Neural crest cell (in vitro differentiated cells): ENCODE measurements at places on chromosomes 11 and 22. TPM values are rescaled to one million over a fixed set of nuclear protein-coding genes. Genes with fewer than 3 reads are reported as not detected.

GRCh38 chr11:123690485-123690884, 36.1 kb upstream of the SCN3B start:
- no peak overlapping the region for H3K4me3 ChIP-seq
- no peaks in the 10 kb centered on the region for H3K36me3 ChIP-seq
- H3K27me3 ChIP-seq = peaks cover 33% of the 10 kb centered on the region
- DNase-seq = no peak
- no peak overlapping the region for H3K27ac ChIP-seq

- no peak overlapping the region for H3K27ac ChIP-seq
- no peak overlapping the region for H3K4me3 ChIP-seq
- H3K27me3 ChIP-seq = peaks cover 8% of the 10 kb centered on the region
- no peaks in the 10 kb centered on the region for H3K36me3 ChIP-seq
- no peak for DNase-seq
- peaks cover 32% of the 10 kb centered on the region for H3K4me1 ChIP-seq
Observed at GRCh38 chr11:111531136-111531535, 9.4 kb upstream of the LAYN start.

DNA sequence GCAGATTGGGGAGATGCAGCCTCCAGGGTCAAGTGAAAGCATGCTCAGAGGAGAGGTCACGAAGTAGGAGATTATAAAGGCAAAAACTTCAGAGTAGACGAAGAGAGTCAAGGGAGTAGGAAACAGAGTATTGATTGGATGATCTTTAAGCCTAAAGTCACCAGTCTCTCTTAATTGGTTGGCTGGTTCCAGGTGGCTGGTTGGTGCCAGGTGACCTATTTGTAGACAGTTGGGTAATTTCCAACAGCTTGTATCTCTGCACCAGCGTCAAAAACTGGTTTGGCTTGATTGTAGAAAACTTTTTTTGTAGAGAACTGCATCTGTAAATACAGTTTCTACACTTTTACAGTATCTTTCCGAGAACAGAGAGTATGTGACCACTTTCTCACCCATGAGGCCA, 75.7 kb upstream of the CCDC90B start:
- DNase-seq = no peak
- H3K27me3 ChIP-seq = no peaks in the 10 kb centered on the region
- H3K4me3 ChIP-seq = no peak overlapping the region
- peaks cover 8% of the 10 kb centered on the region for H3K36me3 ChIP-seq

DNA sequence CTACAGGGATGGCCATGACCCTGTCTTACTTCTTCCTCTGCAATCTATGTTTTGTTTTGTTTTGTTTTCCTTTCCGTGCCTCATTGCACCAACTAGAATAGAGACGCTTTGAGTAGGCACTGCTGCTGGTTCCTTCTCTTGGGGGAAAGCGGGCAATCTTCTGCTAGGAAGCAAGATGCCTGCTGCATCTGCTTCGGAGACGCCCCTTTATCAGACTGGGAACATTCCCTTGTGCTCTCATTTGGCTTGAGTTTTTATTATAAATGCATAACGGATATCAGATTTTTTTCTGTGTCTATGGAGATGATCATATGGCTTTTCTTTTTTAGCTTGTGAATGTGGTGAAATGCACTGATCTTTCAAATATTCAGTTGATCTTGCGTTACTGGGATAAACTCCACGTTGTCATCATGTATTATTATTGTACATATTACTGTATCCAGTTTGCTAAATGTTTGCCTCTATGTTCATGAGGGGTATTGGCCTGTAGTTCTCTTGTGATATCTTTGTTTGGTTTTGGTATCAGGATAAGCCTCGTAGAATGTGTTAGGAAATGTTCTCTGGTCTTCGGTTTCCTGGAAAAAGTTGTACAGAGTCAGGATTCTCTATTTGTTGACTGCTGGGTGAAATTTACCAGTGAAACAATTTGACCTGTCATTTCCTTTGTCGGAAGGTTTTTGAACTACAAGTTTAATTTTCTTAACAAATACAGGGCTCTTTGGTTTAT, 23.4 kb upstream of the KRTAP5-6 start:
- H3K4me1 ChIP-seq = peaks cover 10% of the 10 kb centered on the region
- H3K36me3 ChIP-seq = no peaks in the 10 kb centered on the region
- H3K27me3 ChIP-seq = peaks cover 38% of the 10 kb centered on the region
- H3K4me3 ChIP-seq = no peak overlapping the region
- no peak overlapping the region for H3K27ac ChIP-seq

DNA sequence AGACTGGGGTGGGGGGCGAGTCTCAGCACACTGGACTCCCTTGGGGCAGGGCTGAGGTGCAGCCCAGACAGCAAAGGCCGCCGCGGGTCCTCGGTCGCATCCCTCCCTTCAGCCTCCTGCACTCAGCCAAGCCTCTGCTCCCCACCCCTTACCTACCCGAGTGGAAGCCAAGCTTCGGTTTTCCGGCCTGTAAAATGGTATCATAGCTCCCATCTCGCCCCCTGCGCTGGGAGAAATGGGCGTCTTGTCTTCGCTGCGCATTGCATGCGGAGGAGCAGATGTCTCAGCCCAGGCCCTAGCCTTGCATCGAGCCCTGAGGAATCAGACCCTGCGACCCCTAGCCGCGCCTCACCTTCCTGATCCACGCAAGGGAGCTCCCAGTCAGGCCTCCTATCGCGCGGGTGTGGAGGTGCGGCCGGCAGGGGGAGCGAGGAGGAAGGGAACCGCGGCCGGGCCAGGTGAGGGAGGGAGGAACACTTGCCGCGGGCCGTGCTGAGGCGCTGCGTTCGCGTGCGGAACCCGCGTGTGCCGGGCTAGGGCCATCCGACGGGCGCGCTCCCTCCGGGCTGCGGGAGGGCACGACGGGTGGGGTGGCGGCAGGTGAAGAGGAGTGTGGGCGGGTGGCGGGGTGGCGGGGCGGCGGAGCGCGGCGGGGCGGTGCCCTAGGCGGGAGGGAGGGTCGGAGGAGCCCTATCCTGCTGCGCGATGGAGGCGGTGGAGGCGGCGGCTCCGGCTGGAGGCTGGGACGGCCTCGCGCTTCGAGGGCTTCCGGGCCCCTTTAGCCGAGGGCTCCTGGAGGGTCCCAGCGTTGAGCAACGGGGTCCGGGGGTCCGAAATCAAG, 4.1 kb upstream of the TBX1 start:
- H3K27ac ChIP-seq = no peak overlapping the region
- H3K4me1 ChIP-seq = peaks cover 11% of the 10 kb centered on the region
- H3K36me3 ChIP-seq = no peaks in the 10 kb centered on the region
- DNase-seq = no peak

DNA sequence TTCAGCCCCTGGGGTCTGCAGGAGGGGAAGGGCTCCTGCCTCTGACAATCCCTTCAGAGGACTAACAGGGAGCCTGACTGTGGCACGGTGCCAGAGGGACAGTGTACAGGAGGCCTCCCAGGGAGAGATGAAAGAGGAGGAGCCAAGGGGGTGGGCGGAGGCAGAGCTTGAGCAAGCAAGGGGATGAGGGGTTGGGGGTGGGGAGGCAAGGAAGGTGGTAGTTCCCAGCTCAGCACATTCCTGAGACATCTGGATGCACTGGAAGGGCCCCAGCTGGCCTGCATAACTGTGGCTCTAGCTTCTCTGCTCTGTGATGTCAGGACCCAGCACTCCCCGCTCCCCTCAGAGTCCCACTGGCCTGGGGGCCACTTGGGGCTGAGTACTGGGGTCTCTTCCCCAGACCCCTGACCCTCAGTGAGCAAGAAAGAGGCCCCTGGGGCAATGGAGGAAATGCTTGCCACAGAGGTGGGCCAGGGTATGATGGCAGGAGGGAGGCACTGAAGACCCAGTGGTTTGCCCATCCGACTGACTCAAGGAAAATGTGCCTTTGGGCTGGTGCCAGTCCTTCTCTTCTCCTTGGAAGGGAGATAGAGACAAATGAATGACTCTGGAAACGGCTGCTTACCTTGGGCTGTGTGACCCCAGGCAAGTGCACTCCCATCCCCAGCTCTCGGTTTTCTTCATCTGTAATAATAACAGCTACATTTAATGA, 13.3 kb downstream of the CREB3L1 start:
- H3K36me3 ChIP-seq = no peaks in the 10 kb centered on the region
- peak overlapping the region; percentile 87 for H3K27ac ChIP-seq
- no peak for DNase-seq
- peaks cover 12% of the 10 kb centered on the region for H3K27me3 ChIP-seq

DNA sequence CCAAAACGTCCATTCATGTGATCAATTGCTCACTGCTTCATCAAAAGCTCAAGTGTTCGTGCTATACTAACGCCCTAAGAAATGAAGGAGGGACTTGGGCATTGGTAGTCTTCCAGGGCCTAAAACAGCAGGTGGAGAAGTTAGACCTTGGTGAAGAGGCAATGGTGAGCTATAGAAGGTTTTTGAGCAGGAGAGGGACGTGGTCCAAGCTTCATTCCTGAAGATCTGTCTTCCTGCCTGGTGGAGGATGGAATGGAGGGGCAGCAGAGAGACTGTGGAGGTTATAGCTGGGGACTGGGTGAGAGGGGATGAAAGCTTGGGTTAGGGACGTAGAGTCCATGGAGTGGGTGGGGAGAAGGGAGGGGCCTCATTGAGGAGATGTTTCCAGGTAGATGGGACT, 97.7 kb downstream of the TP53I11 start:
- DNase-seq = no peak
- H3K27me3 ChIP-seq = no peaks in the 10 kb centered on the region
- H3K36me3 ChIP-seq = peaks cover 4% of the 10 kb centered on the region
- peaks cover 71% of the 10 kb centered on the region for H3K4me1 ChIP-seq
- no peak overlapping the region for H3K4me3 ChIP-seq

DNA sequence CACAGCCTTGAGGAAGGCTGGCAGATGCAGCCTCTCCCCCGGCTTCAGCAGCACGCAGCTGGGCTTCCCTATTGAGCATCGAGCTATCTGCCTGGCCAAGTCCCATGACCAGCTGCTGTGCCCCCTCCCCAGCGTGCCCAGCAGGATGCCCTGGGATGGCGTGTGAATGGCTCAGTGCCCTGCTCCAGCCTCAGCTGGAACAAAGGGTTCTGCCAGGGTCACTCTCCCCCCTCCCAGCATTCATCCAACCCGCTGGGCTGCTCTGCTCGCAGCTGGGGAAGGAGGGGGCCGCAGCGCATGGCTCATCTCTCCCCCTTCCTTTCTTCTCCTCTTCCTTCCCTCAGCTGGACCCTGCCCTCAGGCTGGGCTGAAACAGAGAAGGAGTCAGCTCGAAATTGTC, 14.5 kb downstream of the LRP4 start:
- no peaks in the 10 kb centered on the region for H3K27me3 ChIP-seq
- no peak for DNase-seq
- H3K36me3 ChIP-seq = no peaks in the 10 kb centered on the region
- no peak overlapping the region for H3K27ac ChIP-seq
- H3K4me3 ChIP-seq = no peak overlapping the region

DNA sequence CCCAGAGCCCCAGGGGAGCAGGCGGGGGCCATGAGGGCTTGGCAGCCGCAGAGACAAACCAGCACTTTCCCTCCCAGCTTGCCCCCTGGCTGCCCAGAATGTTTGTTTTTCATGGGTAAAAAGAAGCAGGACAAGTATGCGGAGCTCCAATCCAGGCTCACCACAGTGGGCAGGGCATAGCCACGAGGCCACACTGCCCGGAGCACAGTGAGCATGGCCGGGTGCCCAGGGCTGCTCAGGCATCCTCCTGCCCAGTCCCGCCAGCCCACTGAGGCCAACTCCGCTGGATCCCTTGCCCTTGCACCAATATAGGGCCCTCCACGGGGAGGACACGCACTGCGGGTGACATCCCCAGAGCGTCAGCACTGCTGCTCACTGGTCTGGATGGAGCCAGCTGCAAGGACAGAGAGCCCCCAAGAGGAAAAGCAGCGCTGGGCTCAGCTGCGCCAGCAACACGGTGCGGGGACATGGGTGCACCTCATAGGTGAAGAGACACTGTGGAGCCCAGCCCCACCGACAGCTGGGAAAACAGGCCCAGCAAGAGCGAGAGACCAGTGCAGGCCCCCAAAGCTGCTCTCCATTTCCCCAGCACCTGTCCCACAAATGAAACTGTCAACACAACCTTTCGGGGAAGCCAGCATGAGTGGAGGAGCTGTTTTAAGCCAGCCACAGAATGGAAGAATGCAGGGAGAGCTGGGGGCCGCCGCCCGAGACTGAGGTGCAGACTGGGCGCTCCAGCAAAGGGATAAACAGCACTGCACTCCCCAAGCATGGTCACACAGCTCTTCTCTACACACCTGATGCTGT, 24.8 kb downstream of the ARVCF start:
- H3K4me1 ChIP-seq = peaks cover 12% of the 10 kb centered on the region
- no peak overlapping the region for H3K4me3 ChIP-seq
- no peaks in the 10 kb centered on the region for H3K36me3 ChIP-seq
- H3K27ac ChIP-seq = no peak overlapping the region
- H3K27me3 ChIP-seq = no peaks in the 10 kb centered on the region

GRCh38 chr11:102783016-102783415, 2.6 kb upstream of the MMP10 start:
- H3K27me3 ChIP-seq = no peaks in the 10 kb centered on the region
- H3K4me1 ChIP-seq = peaks cover 11% of the 10 kb centered on the region
- no peak overlapping the region for H3K4me3 ChIP-seq
- no peak overlapping the region for H3K27ac ChIP-seq
- no peaks in the 10 kb centered on the region for H3K36me3 ChIP-seq

DNA sequence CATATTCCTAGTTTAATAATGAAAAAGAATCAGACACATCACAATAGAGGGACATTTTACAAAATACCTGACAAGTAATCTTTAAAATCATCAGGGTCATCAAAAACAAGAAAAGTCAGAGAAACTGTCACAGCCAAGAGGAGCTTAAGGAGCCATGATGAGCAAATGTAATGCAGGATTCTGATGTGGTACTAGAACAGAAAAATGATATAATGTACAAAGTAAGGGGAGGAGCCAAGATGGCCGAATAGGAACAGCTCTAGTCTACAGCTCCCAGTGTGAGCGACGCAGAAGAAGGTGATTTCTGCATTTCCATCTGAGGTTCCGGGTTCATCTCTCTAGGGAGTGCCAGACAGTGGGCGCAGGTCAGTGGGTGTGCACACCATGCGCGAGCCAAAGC, 198.0 kb upstream of the FAT3 start:
- no peaks in the 10 kb centered on the region for H3K4me1 ChIP-seq
- H3K27me3 ChIP-seq = no peaks in the 10 kb centered on the region
- H3K4me3 ChIP-seq = peak overlapping the region; percentile 66
- no peak for DNase-seq

GRCh38 chr11:13329670-13330356, 52.2 kb downstream of the BMAL1 start:
- DNase-seq = no peak
- no peak overlapping the region for H3K27ac ChIP-seq
- H3K4me3 ChIP-seq = no peak overlapping the region
- H3K27me3 ChIP-seq = no peaks in the 10 kb centered on the region
- H3K4me1 ChIP-seq = peaks cover 38% of the 10 kb centered on the region

GRCh38 chr11:107017104-107017432, 1.2 kb downstream of the GUCY1A2 start:
- H3K27ac ChIP-seq = no peak overlapping the region
- H3K4me1 ChIP-seq = peaks cover 20% of the 10 kb centered on the region
- H3K36me3 ChIP-seq = no peaks in the 10 kb centered on the region
- peak overlapping the region; percentile 77 for H3K4me3 ChIP-seq
- no peak for DNase-seq

Gene SMTNL1
- not detected in 2 replicates for total RNA-seq

Gene ANKK1
- total RNA-seq = 0.09 TPM in 1 of 2 replicates, not detected in the other

Gene NCF4
- total RNA-seq = not detected in 2 replicates

Gene TRIM48
- total RNA-seq = not detected in 2 replicates

Gene PICK1
- total RNA-seq = 20.1 and 24.0 TPM in 2 replicates

Gene LARGE2
- 0.48 TPM in 1 of 2 replicates, not detected in the other for total RNA-seq
